ENCODE measurements at places on chromosomes 11 and 22.

DNA sequence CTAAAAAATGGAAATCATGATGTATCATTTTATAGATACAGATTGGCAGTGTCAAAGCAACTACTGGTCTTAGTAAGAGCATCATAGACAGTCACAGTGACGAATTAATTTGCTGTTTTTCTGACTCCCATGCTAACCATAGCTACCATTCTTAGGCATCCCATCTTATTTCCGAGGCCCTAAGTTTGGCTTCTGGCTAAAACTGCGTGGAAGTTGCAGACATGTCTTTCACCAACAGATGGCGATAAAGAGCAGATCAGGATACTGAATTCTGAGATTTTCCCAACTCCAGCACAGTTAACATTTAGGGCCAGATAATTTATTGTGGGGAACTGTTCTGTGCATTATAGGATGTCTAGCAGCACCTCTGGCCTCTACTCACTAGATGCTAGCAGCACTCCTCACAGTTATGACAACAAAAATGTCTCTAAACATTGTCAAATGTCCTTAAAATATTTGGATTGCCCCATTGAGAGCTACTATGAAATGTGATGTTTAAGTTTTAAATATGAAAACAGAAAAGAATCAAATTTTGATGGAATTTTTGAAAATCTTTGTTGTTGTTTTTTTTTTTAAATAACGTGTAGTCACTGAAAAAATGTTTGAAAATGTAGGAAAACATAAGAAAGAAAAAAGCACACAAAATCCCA, 16.3 kb downstream of the OR2AG2 start:
- no peak for DNase-seq

GRCh38 chr22:40340044-40340443, 6.3 kb upstream of the ADSL start:
- no peak for DNase-seq

GRCh38 chr11:133606124-133606523, 73.8 kb upstream of the OPCML start:
- no peak for DNase-seq

- DNase-seq, result no peak
Measured at GRCh38 chr11:123519055-123519796, 89.2 kb downstream of the GRAMD1B start.

DNA sequence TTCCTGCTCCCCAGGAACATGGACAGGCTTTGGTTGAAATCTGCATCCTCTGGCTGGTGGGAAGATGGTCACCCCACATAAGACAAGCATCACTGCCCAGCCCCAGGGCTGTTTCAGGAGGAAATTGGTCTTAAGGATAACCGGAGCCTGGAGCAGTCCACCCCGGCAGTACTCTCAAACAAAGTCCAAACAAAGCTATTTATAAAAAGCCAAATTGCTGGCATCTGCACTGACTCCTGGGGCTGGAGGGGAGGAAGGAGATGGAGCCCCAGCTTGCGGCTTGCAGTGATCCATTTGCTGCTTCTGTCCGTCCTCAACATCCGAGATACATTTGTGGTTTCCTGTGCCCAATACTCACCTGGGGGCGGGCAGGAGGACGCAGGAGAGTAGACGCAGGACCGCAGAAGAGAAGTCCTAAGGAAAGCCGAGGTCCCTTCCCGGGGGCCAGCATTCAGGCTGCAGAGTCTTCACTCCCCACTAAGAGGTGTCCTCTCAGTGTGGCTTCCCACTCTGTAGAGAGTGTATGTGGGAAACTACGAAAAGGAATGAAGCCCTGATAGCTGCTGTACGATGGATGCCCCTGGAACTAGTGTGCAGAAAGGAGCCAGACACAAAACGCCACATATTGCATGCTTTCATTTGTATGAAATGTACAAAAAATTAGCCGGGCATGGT, 107.3 kb upstream of the FGF3 start:
- DNase-seq, result no peak

DNA sequence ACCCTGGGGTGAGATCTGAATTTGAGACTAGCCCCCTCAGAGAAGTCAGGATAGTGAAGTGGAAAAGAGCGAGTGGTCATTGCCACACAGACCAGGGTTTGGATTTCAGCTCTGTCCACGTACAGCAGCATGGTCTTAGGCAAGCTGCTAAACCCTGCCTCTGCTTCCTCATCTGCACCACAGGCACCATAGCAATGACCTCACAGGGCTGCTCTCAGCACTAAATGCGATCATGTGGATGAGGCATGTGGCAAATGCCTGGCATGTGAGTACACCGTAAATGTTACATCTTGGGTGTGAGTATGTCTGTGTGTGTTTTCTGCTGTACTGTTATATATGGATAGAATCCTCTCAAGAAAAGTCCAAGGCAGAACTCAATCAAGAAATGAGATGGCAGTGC, 15.8 kb downstream of the NAV2 start:
- no peak for DNase-seq

- no peak for DNase-seq
Measured at GRCh38 chr11:13720940-13721339, 52.5 kb downstream of the FAR1 start.

- peak; percentile 34 for DNase-seq
Measured at GRCh38 chr11:8019314-8020243, 32.4 kb downstream of the EIF3F start.

GRCh38 chr22:19760951-19761724, 560 bp downstream of the TBX1 start:
- DNase-seq, result no peak

GRCh38 chr11:119433358-119433725, 10.4 kb upstream of the THY1 start:
- DNase-seq, result no peak

DNA sequence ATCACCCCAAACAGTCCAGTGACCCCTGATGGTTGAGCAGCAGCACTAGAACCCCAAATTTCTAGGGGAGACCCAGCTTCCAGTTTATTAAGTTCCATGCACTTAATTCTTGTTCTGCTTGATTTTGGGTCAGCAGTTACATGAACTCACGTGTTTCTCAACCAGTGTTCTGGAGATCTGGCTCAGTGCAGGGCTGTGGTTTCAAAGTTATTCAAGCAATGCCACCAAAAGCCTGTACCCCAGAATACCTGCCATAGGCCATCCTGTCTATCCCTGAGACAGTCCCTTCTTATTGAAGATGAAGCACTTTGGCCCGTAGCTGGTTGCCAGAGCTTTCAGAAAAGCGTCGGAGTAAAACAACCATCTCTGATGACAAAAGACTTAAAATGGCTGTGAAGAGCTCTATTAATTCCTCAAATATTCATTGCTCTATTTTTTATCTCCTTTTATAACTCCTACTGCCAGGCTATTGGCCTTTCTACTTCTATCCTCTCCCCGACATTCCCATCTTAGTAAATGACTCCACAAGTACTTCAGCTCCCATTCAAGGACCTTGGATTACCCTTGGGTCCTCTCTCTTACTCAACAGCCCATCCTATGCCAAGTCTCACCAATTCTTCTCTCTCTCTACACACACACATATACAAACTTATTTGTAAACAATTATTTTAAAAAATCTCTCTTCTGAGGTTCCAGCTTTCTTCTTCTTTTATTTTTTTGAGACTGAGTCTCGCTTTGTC, 18.0 kb upstream of the VPREB1 start:
- DNase-seq, result no peak
